ENCODE measurements at places on chromosomes 7 and 10.

- no peak for DNase-seq
These were observed 6.4 kb upstream of the IGFBP1 start for GRCh38 chr7:45881759-45882464.

- DNase-seq: peak; percentile 0
These were observed 54.1 kb upstream of the PPIF start for GRCh38 chr10:79292891-79293746.

- DNase-seq: peak; percentile 50
These were observed 460.1 kb downstream of the PLXDC2 start for GRCh38 chr10:20276127-20276979.

DNA sequence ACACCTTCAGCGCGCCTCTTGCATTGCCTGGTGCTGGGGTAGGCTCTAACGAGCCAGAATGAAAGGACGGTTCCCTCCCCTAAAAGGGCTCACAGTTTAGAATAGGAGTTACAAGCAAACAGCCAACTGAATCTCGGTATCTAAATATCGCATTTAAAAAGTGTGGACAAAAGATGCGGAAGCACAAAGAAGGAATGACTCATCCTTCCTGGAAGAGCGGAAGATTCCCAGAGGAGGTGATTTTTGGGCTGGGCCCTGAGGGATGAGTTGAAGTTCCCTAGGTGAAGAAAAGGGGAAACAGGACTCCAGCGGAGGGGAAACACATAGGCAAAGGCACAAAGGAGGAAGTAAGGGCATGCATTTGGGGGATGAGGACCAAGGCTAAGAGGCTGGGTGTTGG, 29.9 kb downstream of the SRRM3 start:
- DNase-seq: no peak

- no peak for DNase-seq
These were observed 262.7 kb upstream of the PHYHIPL start for GRCh38 chr10:58913717-58914116.

Measured in NCI-H1930 (cell line).